ENCODE measurements at places on chromosomes 16 and 17.
A peak's percentile ranks its signal among the peaks of the same experiment; 100 is the strongest.

GRCh38 chr16:27363797-27364196 is 38.2 kb upstream of the IL21R start:
- no peak for DNase-seq

DNA sequence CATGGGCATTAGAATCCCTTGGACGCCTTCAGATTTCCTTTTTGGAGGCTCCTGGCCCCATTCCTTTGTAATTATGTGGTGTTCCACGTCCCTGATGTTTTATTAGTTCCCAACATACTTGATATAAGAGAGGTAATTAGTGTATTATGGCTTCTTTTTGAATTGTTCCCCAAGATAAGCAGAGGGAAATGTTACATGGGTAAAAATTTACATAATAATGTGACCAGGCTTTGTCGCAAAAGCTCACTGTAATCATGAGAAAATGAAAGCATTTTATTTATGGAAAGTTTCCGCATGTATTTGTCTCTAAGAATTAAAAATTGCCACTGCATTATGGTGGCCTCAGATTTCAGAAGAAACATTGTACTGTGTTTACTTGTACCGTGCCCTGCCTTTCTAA is 177.8 kb downstream of the PRKCA start:
- no peak for DNase-seq

DNA sequence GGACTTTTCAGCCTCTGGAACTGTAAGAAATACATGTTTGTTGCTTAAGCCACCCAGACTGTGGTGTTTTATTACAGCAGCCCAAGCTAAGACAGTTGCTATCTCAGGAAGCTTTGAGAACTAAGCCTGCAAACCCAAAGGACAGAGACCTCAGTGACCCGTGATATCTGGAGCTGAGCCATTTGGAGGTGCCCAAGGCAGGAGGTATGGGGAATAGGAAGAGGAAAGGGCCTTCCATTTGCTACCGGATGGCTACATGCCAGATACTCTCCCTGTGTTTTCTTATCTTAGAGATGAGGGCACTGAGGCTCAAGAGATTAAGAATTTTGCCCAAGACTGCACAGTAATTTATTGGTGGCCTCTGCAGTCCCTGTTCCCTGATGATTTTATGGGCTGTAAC is 622.1 kb upstream of the CDH5 start:
- DNase-seq = no peak

DNA sequence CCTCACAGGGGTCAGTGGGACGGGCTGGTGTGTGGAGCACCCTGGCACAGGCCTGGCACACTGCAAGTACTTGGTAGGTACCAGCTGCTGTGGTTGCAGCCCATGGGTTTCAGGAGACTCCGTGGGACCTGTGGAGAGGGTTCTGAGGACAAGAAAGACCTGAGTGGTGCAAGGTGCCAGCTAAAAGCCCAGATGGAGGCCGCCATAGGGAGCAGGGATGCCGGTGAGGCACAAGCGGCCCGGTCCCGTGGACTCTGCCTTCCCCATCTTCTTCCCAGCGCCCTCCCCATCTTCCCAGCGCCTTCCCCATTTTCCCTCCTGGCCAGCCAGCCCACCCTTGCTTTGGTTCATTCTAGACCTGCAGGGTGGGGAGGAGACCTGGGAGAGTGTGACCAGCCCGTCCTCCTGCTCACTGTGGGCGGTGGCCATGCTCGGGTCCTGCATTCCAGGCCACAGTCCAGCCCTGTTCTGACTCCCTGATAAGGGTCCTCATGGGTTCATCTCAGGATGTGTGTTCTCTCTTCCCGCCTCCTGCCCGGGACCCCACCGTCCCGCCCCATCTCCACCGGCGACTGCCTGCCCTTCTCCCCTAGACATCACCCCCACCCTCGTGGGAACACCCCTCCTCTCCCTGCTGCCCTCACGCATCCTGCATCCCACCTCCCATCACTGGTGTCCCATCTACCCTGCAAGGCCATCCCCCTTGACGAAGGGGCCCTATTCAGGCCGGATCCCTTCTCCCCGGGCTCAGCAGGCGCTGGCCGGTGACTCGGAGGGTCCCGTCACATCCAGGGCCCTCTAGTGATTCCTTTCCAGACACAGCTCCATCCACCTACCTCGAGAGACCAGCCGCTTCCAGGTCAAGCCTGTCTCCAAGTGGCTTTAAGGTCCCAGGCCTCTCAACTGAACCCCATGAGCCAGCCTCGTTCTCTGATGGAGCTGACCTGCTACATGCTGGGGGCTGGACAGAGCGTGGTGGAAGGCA is 3.4 kb downstream of the ZNF469 start:
- DNase-seq = no peak

DNA sequence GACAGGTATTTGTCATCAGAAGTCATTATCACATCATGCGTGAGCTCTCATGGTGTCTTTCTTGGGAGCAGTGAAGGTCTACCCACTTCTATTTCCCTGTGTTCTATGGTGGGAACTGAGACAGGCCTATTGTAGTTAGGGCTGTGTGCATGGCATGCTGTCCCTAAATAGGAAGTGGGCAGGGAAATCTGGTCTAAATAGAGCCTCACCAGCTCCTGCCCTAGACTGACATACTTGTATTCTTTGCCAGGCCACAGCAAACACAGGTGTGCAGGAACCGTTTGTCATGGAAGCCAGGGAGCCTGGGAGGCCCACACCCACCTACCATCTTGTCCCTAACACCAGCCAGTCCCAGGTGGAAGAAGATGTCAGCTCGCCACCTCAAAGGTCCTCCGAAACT is 10.1 kb downstream of the SLC7A6 start:
- DNase-seq = no peak

- DNase-seq = no peak
Measured at GRCh38 chr17:3381957-3382356, 4.2 kb downstream of the OR3A2 start.

GRCh38 chr16:84925092-84925772 is 86.1 kb downstream of the ZDHHC7 start:
- DNase-seq = peak; percentile 37

DNA sequence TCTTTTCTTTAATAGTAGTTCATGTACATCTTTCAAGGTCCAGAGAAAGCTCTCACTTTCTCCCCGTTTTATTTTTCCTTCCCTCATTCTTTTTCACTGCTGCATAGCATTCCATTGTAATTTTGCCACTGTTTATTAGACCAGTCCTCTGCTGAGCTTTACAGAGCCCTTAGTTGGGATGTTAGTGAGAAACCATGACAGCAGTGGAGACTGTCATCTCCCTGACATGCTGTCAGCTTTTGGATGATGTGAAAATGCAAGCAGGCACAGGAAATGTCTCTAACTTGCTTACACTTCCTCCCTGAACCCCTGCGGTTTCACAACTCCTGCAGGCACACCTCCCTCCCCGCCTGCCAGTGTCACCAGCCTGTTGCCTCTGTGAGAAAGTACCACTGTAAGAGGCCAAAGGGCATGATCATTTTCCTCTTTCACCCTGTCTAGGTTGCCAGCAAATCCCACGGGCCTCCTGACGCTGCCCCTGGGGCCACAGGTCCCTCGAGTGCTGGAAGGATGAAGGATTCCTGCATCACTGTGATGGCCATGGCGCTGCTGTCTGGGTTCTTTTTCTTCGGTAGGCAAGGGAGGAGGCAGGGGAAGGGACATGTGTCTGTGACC is at the start of gene ITGAL:
Gene ITGAL (plus strand): TSS at position 415 of the 615 bp plus-strand sequence. CDS start 96 bp downstream, at position 511.
- peak; percentile 90 for DNase-seq

GRCh38 chr16:17204206-17204605 is 266.6 kb downstream of the XYLT1 start:
- DNase-seq = no peak

GRCh38 chr17:33501185-33501584 is 208.1 kb upstream of the ASIC2 start:
- no peak for DNase-seq

DNA sequence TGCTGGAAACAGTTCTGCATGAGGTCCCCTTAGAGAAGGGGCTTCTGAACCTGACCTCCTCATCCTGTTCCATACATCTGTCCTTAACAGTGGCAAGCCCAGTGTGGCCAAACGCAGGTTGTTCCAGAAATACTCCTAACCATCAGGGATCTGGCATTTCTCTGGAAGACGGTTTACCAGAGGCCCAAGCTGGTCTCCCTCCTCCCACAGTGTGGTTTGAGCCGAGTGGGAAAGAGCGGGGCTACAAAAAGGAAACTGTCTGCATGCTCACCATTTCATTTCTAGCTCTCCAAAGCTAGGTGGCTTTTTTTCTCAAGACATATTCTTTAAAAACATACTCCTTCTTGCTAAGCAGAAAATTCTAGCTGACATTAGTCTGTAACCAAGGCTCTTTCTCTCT is 6.0 kb downstream of the MXRA7 start:
- no peak for DNase-seq

DNA sequence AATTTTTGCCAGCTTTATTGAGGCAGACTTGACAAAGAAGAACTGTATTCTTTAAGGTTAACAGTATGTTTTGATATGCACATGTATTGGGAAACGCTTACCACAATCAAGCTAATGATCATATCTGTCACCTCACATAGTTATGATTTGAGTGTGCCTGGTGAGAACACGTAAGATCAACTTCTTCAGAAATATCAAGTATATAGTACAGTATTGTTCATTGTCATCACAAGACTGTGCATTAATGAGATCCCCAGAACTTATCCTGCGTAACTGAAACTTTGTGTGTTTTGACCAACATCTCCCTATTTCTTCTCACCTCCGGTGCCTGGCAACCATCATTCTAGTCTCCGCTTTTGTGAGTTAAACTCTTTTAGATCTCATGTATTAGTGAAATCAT is 756.4 kb upstream of the EEF2KMT start:
- DNase-seq = no peak

DNA sequence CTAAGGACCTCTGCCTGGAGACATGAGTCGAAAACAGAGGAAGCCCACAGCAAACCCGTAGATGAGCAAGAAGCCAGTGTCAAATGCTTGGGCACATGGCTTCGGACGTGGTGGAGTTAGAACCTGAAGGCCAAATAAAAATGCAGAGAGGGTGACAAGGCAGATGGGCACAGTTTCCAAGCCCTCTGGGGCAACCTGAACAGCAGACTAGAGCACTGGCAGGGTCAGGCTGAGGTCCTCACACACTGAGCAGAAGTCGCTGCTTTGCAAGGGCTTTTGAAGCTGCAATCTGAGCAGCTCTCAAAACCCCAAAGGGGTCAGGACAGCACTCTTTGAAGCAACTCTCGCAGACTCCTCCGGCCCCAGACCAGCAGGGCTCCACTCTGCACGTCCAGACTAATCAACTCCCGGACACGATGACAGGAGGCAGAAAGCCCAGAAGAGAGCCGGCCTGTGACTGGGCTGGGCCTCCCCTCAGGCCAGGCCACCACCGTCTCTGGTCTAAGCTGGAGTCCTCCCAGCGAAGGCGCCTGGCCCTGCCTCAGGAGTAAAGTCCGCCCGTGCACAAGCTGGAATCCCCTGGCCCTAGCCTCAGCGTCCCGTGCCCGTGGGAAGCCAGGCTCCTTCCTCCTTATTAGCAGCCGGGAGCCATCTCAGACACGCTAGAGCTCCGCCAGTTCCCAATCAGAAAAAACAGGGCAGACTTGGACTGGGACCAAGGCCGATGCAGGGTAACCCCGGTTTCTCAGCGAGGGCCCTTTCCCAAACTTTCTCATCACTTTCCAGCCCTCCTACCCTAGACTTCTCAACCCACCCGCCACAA is 924 bp downstream of the SMARCD2 start:
- no peak for DNase-seq

DNA sequence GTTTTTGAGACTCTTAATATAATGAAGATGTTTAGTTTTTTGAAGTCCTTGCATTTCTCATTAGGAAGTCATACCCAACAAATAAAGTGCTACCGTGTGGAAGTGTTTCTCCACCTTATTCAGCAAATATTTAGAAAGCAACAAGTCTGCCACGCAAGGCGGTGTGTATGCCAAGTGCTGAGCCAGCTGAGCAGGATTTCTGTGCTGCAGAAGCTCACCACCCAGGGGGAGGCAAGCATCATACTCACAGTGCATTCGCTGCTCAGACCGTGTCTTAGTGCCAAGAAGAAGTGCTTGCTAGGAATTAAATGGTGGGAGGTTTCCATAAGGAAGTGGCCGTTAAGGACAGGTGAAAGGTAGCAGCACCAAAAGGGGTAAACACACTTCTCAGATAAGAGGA is 111.2 kb downstream of the ARHGAP44 start:
- DNase-seq = no peak

DNA sequence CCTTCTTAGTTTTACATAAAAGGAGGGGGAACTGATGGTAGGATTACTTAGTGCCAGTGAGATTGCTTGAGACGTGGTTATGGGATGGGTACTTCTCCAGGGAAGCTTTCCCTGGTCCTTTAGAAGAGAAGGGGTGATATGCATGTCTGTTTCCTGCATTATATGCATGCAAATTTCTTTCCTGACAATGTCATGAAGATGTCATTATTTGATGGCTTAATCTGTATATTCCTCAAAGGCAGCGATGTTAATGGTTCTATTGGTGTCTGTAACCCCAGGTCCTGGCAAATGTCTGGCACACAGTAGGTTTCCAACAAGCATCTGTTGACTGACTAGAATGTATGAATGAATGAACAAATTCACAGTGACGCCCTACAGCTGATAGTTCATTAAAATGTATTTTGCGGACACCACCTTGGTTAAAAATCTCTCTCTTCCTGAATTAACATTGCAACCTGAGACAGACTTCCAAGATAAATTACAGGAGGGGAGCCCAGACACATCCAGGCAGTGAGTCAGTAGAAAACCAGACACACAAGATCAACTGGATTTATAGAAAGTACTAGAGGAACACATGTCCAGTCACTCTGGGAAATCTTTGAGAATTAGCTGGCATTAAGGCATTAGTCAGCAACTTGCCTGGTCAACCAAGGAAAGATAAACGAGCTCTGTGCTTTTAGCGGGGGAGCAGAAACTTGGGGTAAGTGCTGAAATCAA is 293.4 kb downstream of the XYLT1 start:
- no peak for DNase-seq

GRCh38 chr17:83080858-83081683 is 1.7 kb downstream of the METRNL start:
- peak; percentile 64 for DNase-seq

GRCh38 chr17:10457952-10458351 is 11.4 kb downstream of the MYH4 start:
- no peak for DNase-seq

- peak; percentile 51 for DNase-seq
Measured at GRCh38 chr17:45353043-45353442, 36.2 kb upstream of the MAP3K14 start.

DNA sequence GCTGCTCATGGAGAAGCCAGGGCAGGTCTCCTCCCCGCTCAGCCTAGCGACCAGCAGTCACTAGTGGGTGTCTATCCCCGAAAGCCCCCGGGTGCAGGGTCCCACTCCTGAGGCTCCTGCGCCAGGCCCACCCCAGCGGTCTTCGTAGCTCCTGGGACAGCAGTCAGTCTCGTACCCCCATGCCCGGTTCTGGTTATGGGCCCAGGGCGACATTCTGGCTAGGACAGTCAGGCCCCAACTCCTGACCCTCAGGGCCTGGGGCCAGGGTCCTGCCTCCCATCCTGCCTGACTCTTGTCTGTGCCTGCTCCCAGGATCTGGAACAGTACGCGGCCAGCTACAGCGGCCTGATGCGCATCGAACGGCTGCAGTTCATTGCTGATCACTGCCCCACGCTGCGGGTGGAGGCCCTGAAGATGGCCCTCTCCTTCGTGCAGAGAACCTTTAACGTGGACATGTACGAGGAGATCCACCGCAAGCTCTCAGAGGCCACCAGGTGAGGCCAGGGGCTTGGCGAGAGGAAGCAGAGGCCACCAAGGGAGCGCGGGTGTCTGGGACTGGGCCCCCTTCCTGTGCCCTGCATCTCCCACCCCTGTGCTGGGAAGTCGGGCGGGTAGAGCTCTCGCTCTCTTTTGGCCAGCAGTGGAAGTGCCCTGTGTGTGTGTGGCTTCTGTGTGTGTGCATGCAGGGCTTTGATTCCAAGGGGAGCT is 2.0 kb downstream of the GPS1 start:
- DNase-seq = no peak

GRCh38 chr17:63774141-63774968 is at the start of gene DDX42:
DDX42 (plus strand) TSS chr17:63774170; CDS start chr17:63787050, 12,880 bp downstream.
- no peak for DNase-seq
